Transverse colon (tissue), 4 donors: ENCODE measurements at places on chromosomes 7 and 10. TPM values are rescaled to one million over a fixed set of nuclear protein-coding genes. Genes with fewer than 3 reads are reported as not detected.
A peak's percentile ranks its signal among the peaks of the same experiment; 100 is the strongest.

GRCh38 chr7:77655836-77656455 lies 40.3 kb upstream of the RSBN1L start:
- peak; percentile 51 for DNase-seq
- H3K27me3 ChIP-seq, result no peaks in the 10 kb centered on the region
- H3K36me3 ChIP-seq, result no peaks in the 10 kb centered on the region
- no peak overlapping the region for H3K4me3 ChIP-seq

DNA sequence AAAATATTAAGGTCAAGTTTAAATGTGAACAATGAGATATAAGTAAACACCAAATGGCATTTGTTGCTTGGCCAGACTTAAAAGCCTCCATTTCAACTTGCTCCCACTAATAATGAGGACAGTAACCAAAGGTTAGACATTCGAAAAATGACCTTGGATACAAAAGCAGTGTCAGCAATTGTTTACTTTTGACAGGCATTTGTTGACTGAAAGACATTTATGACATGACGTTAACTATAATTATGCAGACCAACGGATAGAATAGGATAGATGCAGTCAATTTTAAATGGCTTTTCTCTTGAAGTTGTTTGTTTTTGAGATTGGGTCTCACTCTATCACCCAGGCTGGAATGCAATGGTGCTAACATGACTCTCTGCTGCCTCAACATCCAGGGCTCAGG lies 6.3 kb upstream of the WNT16 start:
- no peaks in the 10 kb centered on the region for H3K36me3 ChIP-seq
- no peak overlapping the region for H3K4me3 ChIP-seq
- no peak for DNase-seq
- no peak overlapping the region for H3K27ac ChIP-seq
- H3K27me3 ChIP-seq, result no peaks in the 10 kb centered on the region

GRCh38 chr7:30912986-30913811 lies 1.5 kb downstream of the AQP1 start:
- H3K4me3 ChIP-seq, result peak overlapping the region; percentile 34
- peaks cover 39% of the 10 kb centered on the region for H3K4me1 ChIP-seq
- no peaks in the 10 kb centered on the region for H3K36me3 ChIP-seq
- peak overlapping the region; percentile 72 for H3K27ac ChIP-seq

PARP12 gene
- total RNA-seq, result 81.1 TPM

AKR1B15 gene
- not detected for total RNA-seq

SPDYE17 gene
- total RNA-seq, result not detected

DNA sequence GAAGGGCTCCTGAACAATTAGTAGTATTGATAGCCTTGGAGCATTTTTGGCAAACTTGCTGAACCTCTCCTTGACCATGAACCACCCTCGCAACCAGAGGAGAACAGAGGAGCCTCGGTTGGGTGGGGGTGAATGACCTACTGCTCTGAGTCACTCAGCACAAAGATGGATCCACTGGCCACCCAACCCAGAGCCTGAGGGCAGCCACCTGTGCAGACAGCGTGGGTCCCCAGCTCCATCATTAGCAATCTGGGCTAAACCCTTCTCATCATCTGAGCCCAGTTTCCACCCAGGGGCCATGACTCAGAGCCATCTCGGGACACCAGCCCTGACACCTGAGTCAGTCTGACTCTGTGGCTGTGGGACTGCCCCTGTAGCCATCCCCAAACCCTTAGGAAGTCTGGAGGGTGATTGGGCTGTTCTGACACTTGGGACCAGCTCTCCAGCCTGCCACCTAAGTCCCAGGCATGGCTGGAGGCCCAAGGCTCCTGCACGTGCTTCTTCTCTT lies 171.8 kb upstream of the GPR26 start:
- no peak for DNase-seq
- H3K27ac ChIP-seq, result no peak overlapping the region
- H3K36me3 ChIP-seq, result no peaks in the 10 kb centered on the region

DNA sequence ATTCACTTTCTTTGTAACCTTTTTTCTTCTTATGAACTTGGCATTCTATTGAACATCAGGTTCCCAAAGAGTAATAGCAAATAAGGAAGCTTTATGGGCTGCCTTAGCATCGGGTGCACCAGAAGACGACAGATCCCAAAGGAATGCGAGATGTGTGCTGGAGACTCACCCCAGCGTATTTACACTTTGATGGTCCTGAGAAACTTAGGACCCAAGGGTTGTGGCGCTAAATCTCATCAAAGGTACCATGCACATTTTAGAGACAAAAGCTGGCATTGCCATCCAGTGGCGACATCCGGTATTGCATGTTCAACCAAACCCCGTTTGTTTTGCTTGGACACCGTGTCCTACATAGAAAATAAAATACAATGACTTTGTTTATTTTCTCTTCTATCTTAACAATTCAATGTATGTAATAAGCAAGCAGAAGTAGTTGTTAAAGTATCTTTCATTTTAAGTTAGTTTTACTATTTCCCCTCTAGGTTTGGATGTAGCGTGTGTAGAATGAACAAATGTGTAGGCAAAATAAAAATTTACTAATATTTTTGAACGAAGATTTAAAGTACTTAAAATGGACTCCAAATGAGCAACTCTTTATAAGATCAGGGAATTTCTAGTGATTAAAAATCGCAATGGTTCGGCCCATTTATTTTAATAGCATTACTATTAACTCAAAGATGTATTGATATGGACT lies 1154.8 kb downstream of the GATA3 start:
- H3K27me3 ChIP-seq, result peaks cover 5% of the 10 kb centered on the region
- no peak overlapping the region for H3K27ac ChIP-seq
- DNase-seq, result peak; percentile 53
- H3K4me1 ChIP-seq, result no peaks in the 10 kb centered on the region

CLCN1 gene
- total RNA-seq, result not detected

DNA sequence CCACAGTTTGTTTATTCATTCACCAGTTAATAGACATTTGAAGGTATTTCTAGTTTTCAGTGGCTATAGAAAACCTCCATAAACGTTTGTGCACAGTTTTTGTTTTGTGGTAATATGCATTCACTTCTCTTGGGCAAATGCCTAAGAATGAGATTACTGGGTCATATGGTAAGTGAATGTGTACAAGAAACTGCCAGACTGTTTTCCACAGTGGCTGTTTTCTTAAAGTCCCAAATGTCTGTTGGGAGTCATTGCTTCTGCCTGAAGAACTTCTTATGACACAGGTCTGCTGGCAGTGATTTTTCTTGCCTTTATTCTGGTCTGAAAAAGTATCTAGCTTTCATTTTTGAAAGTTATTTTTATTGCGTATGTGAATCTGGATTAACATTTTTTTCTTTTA lies 35.5 kb downstream of the NHLRC2 start:
- H3K27me3 ChIP-seq, result no peaks in the 10 kb centered on the region
- DNase-seq, result no peak
- H3K36me3 ChIP-seq, result no peaks in the 10 kb centered on the region
- H3K27ac ChIP-seq, result no peak overlapping the region
- H3K4me3 ChIP-seq, result no peak overlapping the region

ASZ1 gene
- not detected for total RNA-seq

SEMA3C gene
- 34.0 TPM for total RNA-seq

- H3K4me3 ChIP-seq, result no peak overlapping the region
- H3K4me1 ChIP-seq, result no peaks in the 10 kb centered on the region
- no peaks in the 10 kb centered on the region for H3K27me3 ChIP-seq
- H3K27ac ChIP-seq, result no peak overlapping the region
- DNase-seq, result no peak
- no peaks in the 10 kb centered on the region for H3K36me3 ChIP-seq
Observed at GRCh38 chr7:13016592-13017332, 329.3 kb downstream of the ARL4A start.

DNA sequence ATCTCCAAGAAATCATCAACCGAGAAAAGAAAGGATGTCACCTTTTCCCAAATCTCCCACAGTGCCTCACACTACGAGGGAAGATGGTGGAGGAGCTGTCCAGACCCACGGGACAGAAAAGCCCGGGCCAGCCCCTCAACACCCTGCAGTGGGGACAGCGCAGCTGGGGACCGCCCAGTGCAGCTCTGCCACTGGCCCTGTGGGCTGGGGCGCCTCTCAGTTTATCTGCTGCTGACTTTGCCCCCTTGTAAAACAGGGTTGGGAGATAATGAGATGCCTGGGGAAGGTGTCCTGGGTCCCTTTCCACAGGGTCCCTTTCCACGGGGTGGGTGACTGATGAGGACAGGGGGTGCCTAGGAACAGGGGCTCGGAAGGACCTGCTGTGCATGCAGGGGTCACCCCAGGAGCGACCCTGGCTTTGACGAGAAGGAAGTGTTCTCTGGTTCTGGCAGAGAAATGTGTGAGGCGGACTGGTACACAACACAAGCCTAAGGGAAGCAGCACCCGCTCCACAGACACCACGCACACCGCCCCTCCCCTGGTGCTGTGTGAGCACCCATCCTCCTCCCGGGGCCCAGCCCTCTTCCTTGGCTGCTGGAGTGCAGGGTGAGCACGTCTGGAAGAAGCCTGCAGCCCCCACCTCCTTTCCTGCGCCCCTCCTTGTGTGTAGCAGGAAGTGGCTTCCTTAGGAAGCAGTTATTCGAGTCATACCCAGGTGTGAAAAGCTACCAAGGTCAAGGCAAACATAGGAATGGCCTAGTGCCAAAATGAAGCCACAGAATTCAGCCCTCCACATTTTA lies 339.9 kb downstream of the DNAJB6 start:
- H3K4me1 ChIP-seq, result no peaks in the 10 kb centered on the region
- H3K27me3 ChIP-seq, result peaks cover 46% of the 10 kb centered on the region
- no peak for DNase-seq
- H3K4me3 ChIP-seq, result no peak overlapping the region
- H3K36me3 ChIP-seq, result no peaks in the 10 kb centered on the region

CPVL gene
- total RNA-seq, result 7.1 TPM

GRCh38 chr7:128869138-128869943 lies 6.7 kb downstream of the ATP6V1F start:
- H3K27ac ChIP-seq, result peak overlapping the region; percentile 63
- peak; percentile 74 for DNase-seq

DNA sequence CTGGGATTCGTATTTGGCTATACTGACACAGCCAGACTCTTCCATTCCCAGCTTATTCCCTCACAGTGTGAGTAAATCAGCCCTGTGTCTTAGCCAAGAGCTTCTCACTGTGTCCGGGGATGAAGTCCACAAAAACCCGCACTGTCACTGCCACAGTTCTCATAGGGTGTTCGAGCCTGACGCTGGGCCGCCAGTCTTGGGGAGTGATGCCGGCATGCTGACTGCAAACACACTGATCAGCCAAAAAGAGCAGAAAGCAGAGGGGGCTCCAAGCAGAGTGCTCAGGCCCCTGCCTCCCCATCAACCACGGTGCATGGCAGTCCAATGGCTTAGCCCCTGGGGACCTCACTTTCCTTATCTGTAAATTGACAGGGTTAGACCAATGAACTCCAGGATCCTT lies 36.7 kb downstream of the C10orf143 start:
- H3K27ac ChIP-seq, result no peak overlapping the region
- H3K36me3 ChIP-seq, result no peaks in the 10 kb centered on the region
- no peak for DNase-seq
- H3K27me3 ChIP-seq, result no peaks in the 10 kb centered on the region
- H3K4me1 ChIP-seq, result no peaks in the 10 kb centered on the region
- no peak overlapping the region for H3K4me3 ChIP-seq

- DNase-seq, result no peak
- H3K27ac ChIP-seq, result no peak overlapping the region
- no peaks in the 10 kb centered on the region for H3K4me1 ChIP-seq
- H3K27me3 ChIP-seq, result peaks cover 26% of the 10 kb centered on the region
Observed at GRCh38 chr10:133048266-133048665, 39.5 kb upstream of the ADGRA1 start.

HACD1 gene
- 6.7 TPM for total RNA-seq

MOSPD3 gene
- total RNA-seq, result 16.5 TPM

NUTM2E gene
- total RNA-seq, result not detected

CARD11 gene
- total RNA-seq, result 47.5 TPM

- H3K27ac ChIP-seq, result no peak overlapping the region
- H3K27me3 ChIP-seq, result no peaks in the 10 kb centered on the region
- H3K36me3 ChIP-seq, result no peaks in the 10 kb centered on the region
- no peak for DNase-seq
Observed at GRCh38 chr10:9052767-9053166, 998.3 kb downstream of the GATA3 start.

DNA sequence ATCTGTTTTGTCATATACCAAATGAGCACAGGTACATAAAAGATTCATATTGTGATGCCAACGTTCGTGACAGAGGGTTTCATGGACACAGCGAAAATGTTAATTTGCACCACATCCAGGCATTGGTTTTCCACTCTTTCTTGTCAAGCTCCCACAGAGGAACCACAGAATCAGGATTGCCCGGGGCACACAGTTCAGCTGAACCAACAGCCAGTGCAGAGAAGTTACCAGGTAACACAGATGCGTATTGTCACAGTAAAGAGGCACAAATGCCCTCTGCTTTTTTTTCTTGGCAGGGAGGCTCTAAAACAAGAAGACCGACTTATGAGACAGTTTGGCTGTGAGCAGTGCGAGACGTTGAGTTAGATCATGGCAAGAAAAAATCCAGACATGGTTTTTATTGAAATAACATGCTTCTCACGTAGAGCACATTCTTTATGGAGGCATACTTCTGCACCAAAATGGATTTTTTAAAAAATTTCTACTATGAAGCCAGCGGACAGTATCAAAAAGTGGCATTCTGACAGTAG lies 331.1 kb upstream of the KIAA1217 start:
- H3K4me3 ChIP-seq, result no peak overlapping the region
- H3K27ac ChIP-seq, result no peak overlapping the region
- H3K4me1 ChIP-seq, result no peaks in the 10 kb centered on the region

LBX1 gene
- not detected for total RNA-seq
